Calu3 (cell line): ENCODE measurements at places on chromosomes 3 and 15.

DNA sequence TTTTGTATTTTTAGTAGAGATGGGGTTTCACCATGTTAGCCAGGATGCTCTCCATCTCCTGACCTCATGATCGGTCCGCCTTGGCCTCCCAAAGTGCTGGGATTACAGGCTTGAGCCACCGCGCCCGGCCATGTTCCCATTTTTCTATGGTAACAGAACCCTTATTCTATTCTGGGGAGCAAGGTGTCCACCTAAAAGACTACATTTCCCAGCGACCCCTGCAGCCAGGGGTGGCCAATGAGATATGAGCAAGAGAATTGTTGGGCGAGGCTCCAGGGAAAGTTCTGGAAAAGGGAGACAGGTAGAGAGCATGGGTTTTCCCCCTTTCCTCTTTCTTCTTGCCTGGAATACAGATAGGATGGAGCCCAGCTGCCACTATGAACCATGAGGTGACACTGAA lies 96.9 kb downstream of the LINGO1 start:
- no peak for DNase-seq

DNA sequence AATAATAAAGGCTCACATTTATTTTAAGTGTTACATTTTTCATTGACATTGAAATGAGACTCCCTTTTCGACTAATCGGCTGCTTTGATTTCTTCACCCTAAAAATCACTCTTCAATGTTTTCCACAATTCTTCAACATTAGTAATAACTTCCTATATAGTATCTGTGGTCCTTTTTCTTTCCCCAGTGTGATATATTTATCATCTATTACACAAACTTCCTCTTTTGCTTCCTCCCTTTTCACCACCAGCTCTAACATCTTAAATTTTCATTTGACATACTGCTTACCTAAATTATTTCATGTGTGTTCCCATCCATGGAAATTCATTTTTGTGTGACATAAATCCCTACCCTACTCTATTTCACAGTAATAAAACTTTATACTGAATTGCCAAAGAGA lies 244.4 kb downstream of the TIGIT start:
- no peak for DNase-seq

GRCh38 chr3:45224824-45225464 lies 1.1 kb downstream of the TMEM158 start:
- DNase-seq: peak; percentile 79

DNA sequence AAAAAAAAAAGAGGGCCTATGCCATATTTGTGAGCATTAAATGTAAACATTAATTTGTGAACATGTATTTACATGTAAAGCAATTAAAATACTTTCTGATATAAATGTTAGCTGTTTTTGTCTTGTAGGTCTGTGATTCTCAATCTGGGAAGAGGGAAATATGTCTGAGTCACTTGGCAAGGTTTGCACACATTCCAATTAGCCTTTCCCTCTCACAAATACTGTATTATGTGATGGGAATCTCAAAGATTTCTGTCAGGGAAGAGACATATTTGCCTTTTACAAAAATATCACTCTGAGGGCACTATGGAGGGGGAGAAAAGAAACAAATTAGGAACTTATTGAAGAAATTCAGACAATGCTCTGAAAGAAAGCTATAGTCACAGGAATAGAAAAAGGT lies 483.6 kb downstream of the GBE1 start:
- no peak for DNase-seq

GRCh38 chr3:144590854-144591253 lies 619.2 kb downstream of the DIPK2A start:
- no peak for DNase-seq

GRCh38 chr3:160065786-160066185 lies 77.2 kb downstream of the IL12A start:
- DNase-seq: no peak

DNA sequence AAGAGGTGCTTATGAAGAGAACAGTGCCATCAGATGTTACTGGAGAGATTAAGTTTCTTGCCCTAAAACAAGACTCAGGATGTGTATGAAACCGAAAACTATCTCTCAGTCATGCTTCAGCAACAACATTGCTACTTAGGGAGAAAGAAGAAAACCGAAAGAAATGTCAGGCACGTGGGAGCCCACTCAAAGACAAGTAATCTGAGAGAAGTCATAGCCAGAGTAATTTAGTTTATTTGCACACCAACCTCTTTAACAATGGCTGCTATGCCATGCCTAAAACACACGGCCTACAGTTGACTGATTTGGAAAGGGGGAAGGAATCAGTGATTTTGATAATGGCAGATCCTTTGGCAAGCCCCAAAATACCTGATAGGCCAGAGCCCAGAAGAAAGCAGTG lies 162.9 kb downstream of the TIGIT start:
- no peak for DNase-seq

GRCh38 chr15:62928242-62928999 lies 114.1 kb upstream of the TPM1 start:
- DNase-seq: peak; percentile 70

DNA sequence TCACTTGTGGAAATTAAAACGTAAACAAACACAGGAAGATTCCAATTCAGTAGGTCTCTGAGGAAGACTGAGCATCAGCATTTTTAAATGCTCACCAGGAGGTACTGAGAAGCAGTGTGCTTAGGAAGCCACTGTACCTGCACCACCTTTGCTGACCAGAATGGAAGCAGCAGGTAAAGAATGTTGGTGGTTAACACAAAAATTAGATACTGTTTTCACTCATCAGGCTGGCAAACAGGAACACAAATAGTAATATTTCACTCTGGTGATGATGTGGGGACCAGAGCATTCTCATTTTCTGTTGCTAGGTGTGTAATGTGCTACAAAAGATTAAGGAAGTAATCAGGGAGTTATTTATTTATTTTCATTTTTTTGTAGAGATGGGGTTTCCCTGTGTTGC lies 29.9 kb upstream of the GHSR start:
- no peak for DNase-seq

GRCh38 chr15:29863438-29863837 lies 41.2 kb upstream of the TJP1 start:
- no peak for DNase-seq

GRCh38 chr15:78841891-78842290 lies 30.6 kb upstream of the ADAMTS7 start:
- no peak for DNase-seq

DNA sequence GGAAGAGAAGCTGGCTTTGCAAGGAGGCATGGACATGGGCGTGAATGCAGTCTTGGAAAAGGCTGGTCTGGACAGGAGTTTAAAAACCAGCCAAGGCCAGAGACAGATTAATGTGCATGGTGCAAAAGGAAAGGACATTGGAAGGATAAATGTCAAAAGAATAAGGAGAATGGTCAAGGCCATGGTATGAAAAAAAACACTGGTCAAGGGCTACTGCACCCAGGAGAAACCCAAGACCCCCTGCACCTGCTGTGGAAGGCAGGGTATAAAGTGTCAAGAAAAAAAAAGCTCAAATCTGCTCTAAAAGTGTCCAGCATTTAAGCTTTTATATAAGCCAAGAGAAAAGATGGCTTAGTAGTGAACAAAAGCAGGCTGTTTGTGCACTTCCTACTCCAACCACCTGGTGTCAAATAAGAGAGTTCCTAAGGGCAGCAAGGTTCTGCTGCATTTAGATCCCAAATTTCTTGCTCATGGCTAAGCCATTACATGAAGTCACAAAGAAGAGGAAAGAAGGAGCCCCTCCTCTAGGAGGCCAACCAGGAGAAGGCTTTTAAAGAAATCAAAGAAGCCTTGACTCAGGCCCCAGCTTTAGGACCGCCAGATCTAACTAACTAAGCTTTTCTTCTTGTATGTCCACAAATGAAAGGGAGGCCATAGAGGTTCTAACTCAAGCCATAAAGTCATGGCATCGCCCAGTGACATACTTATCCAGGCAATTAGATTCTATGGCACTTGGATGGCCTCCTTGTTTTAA lies 16.9 kb downstream of the CCR4 start:
- DNase-seq: no peak

DNA sequence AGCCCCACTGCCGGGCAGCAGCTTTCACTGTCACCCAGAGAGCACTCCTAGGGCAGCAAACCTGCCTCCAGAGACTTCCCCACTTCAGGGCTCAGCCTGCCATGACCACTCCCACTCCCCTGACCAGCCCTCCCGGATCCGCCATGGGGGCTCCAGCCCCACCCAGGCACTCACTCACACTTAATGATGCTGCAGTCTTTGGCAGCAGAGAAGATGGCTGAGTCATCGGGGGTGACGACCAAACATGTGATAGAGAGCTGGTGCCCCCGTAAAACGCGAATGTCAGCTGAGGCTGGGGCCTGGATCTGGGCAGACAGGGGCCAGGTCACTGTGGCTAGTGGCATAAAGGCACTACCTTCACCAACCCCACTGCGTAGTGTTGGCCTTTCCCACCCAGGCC lies 4.7 kb downstream of the RRP9 start:
- no peak for DNase-seq

DNA sequence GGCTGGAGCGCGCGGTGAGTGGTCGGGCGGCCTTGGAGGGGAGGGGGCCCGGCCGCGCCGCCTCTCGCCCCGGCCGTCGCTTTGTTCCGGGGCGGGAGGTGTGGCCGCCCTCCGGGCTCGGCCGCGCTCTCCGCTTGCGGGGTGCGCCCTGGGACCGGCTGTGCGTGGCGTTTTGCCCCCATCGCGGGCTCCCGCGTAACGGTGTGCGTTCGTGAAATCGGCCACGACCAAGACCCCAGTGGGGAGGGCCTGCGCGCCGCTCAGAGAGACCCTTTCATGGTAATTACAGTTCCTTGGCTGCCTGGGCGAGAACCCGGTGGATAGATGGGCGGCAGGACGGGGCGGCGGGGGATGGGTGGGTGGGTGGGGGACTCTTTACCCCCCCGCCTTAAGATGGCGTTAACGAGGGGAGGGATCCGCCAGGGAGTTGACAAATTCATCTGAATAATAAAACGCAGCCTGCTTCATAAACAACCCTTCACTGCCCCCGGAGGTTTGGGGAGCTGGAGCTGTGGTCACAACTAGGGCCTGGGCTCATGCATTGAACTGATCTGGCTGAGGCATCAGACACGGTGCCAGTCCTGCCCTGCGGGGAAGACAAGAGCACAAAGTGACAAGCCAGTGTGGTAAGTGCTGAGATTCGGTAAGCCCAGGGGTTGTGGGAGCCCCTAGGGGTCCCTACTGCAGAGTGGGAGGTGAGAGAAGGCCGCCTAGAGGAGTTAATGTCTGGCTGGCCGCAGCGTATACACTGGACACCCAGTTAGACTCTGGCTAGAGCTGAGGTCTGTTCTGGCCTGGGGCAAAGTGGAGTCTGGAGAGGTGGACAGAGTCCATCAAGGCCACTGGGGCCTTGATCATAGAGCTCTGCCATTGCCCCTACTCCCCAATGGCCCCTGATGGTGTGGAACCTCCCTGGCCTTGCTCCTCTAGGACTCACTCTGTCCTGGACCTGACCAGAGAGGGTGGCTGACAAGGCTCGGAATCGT lies 668 bp downstream of the MRAS start:
- peak; percentile 36 for DNase-seq

- no peak for DNase-seq
Measured at GRCh38 chr3:41075975-41076374, 123.3 kb upstream of the CTNNB1 start.

DNA sequence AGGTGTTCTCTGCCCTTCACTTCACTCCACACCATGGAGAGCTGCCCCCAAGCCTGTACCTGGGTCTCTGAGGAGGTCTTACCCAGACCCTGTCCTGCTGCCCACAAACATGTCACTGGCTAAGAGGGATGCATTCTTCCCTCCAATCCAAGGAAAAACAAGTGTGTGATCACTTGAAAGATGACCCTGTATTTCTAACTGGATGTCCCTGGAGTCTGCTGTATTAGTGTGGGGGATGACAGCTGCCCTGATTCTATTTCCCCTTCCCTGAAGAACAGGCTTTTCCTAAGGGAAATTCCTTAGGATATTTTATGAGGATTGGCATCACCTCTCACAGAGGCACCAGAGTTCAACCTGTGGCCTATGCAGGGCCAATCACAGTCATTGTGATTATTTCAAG lies 55.0 kb upstream of the GATA2 start:
- no peak for DNase-seq

DNA sequence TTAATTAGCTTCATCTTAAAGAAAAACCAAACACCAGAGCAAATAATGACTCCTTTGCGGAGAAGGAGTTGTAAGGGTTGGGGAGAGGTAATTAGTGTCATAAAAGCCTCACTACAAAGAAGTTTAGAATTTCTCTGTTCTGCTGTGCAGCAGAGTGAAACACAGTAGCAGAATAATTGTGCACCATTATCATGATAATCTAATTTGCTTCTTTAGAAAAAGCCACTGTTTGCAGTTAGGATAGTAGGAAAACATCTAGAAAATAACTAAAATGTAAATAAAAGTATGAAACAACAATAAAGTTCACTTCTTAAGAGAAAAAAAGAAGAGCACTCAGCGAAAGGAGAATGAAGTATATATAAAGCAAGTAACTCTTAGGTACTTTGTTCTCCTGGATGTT lies 5.5 kb downstream of the SHOX2 start:
- DNase-seq: no peak

DNA sequence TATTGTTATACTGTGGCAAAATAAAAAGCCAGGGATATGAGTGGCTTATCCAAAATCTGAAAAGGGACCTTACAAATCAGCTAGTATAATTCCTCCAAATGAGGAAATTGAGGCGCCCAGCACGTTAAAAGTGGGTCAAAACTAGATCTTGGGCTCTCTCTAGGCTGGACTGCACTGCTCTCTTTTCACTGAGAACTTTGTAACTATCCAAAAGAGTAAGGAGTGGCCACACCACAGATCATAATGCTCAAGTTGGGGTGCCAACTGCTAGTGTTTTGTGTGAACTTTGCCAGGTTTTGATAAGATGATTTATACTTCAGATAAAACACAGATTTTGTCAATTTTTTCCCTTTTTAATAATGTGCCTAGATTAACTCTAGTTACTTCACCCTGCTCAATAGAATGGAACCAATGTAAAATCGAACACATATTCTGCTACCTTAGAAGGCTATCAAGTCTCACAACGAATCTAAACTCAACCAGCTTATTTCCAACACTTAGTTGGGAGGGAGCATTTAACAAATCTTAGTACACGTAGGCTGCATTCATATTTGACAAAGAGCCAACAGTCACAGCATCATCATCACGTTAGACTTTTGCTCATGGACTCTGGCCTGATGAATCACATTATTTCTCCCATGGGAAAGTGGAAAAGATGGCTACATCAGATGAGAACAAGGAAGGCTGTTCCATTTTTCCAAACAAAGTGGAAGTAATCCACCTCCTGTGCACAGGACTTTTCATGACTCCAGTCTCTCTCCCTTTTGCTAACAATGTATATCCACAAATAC lies 64.4 kb downstream of the ABI3BP start:
- no peak for DNase-seq

DNA sequence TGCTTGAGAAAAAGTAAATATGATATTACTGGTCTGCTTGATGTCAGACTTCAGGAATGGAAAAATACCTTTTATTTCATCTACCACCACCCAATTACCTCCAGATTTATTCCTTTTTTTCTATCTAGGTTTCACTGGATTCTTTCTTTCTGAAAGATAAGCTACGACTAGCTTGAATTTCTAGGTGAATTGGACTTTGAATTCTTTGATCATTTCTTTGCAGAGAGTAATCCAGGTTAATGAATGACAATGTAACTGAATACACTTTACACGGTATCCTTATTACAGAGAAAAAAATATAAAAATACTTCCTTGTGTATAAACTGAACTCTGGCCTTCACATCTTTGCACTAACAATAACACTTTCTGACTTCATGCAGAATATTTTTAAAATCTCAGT lies 59.5 kb upstream of the TRPC1 start:
- no peak for DNase-seq

GRCh38 chr3:100245927-100246326 lies 14.9 kb upstream of the TBC1D23 start:
- DNase-seq: no peak

- DNase-seq: no peak
Measured at GRCh38 chr15:70742928-70743327, 20.4 kb downstream of the UACA start.
